ENCODE measurements at places on chromosomes 13 and 19.

DNA sequence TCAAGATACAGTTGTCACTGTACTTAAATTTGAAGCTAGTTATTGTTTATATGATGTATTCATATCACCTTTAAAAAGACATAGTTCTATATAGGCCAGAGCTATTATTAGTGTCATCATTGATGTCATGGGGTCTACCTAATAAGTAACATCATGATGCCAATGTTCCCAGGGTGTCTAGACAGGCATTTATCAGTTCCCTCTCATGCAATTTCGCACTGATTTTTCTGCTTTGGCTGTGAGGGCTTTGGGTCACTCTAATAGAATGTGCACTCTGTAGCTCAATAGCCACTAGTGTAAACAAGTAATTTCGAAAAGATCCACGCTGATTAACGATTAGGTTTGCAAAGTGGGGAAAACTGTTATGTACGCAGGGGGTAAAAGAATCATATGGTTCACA lies 1651.3 kb downstream of the SLITRK5 start:
- no peak for DNase-seq

DNA sequence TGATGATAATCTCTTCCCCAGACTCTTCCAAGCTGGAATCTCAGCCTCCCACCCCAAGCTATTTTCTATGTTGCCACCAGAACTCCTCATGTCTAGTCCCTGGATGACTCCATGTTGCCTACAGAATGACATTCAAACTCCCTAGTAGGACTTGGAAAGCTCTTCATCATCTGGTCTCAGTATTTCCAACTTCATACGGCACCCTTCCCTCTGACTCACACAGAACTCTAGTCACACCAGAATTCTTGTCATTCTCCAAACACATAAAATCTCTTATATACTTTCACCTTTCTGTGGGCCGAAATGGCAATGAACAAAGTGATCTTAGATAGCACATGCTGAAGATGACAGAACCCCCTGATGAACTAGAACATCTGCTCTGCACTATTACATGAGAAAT lies 86.2 kb downstream of the CAB39L start:
- DNase-seq: no peak

DNA sequence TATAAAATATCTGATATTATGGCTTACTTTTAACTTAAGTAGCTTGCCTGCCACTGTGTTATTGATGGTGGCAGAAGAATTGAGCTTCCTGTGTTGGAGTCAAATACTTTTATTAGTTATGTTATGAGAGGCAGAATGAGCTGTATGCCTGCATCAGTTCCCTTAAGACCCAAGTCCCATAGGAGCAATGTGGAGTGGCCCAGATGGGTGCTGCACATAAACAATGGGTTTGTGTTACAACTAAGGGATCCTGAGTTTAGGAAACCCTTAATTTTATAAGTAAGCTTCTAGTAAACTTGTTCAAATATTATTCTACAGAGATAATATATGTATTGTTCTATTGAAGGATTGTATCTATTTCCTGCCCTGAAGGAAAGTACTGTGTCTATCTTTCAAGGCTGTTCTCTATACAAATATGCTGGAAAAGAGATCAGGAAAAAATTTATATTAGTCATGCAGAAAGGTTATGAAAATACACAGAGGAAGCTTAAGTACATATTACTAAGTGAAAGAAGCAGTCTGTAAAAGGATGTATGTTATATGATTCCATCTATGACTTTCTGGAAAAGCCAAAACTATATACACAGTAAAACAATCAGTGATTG lies 2018.0 kb upstream of the PCDH20 start:
- DNase-seq: no peak

DNA sequence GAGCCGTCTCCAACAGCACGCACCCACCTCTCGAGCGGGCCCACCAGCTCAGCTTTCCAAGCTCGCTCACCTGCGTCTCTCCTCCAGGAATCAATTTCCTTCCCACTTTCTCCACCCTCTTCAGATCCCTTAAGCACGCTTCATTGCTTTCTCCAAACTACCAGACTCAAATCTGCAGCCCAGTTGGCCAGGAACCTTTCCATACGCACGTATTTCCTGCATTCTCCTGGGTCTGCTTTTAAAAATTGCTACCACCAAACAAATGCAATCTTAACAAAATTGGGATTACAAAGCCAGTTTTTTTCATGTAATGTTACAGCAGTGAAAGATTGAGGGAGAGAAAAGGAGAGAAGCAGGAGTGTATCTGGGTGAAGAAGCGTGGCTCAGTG lies 1.5 kb downstream of the ENOX1 start:
- DNase-seq: no peak

DNA sequence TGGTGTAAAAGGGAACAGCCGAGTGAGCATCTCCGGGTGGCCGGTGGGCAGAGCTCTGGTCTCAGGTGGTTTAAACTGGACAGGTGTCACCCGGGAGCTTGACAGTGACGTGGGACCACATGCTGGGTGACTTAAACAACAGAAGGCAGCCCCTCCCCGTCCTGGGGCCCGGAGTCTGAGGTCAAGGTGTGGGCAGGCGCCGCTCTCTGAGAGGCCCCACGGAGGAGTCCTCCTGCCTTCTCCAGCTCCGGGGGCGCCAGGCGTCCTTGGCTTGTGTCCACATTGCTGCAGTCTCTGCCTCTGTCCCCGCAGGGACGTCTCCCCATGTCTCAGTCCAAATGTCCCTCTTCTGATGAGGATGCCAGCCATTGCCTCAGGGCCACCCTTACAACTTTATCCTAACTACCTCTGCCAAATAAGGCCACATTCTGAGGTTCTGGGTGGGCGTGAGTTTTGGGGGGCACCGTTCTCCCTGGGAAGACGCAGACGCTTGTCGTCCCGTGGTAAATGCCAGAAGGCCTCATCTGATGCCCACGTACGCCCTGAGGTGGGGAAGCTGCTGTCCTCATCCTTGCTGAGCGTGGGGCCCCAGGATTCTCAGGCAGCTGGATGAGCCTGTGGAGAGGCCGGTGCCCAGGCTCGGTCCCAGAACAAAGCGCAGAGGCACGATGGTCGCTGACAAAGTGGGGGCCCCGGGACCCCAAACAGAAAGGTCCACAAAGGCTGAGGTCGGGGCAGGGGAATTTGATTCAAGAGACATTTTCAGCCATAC lies 12.9 kb downstream of the GZMM start:
- DNase-seq: no peak

DNA sequence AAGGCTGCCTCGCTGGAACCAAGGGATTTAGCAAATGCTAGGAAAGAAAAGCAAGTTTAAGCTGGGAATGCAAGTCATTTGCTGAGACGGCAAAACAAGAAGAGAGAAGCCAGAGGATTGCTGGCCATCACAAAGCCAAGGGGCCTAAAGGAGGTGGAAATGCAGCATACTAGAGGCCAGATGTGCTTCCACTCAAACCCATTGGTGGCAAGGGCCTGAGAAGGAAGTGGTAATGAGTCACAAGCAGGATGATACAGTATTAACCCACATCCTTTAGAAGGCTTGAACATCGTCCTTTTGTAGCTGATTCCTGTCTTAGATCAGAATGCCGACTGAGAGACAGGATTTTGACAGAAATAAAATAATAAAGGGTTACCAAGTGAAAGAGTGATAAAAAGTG lies 68.2 kb downstream of the ITGBL1 start:
- DNase-seq: no peak

DNA sequence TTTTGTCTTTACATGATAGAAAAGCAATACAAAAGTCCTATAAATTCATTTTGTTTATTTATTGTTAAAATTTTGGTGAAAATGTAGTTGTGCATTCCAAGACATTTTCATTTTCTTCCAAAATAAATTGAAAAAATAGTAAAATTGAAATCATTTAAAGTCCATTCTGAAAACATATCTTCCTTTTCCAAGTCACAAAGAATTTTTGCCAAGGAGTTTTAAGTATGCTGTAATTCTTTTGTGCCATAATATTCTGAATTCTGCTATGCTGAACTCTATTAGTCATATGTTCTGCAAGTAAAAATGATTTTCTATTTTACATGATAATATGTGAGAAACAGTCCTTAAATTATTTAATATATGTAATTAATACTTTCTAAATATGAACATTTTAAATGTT lies 879.6 kb upstream of the SLC10A2 start:
- no peak for DNase-seq

GRCh38 chr13:112838038-112838841 lies 130.8 kb upstream of the MCF2L start:
- no peak for DNase-seq

- no peak for DNase-seq
Observed at GRCh38 chr19:52492201-52492993, 35.1 kb upstream of the ZNF808 start.

DNA sequence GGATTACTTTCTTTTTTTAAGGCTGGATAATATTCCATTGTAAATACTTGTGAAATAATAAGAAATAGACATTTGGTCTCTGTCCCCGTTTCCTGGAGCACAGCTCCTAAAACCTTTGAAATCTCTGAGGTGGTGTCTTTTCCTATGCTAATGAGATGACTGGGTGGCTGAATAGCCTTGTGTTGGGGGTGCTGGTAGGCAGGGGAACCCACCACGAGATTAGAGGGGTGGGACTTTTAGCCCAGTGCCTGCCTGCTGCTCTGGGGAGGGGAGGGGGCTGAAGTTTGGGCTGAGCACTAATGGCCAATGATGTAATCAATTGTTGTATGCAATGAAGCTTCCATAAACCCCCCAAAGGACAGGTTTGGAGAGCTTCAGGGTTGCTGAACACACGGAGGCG lies 175.7 kb downstream of the FGF9 start:
- DNase-seq: no peak

DNA sequence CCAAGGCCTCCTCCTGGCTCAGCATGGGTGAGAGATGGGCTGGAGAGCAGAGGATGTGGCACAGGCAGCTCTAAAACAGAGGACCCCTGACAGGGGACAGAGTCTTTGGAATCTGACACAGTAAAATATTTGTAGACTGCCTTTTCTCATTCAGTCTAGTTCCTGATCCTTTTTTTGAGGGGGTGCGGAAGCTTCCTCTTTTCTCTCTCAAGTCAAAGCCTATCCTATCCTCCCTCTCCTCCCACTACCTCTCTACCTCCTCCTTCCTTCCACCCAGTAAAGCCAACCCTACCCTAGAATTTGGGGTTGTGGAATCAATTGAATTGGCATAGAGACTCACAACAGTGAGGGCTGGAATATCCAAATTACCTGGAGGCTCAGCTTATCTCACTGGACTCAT lies 82.0 kb downstream of the TEX26 start:
- no peak for DNase-seq

- DNase-seq: no peak
Observed at GRCh38 chr19:18145391-18145999, 7.5 kb upstream of the PIK3R2 start.

GRCh38 chr19:29538651-29539050 lies 12.9 kb downstream of the VSTM2B start:
- DNase-seq: no peak

- DNase-seq: peak; percentile 87
Observed at GRCh38 chr19:21396893-21397572, at the start of gene ZNF493. TSS of gene ZNF493 (plus strand) at chr19:21397133. CDS start at chr19:21397238, 105 bp downstream.

DNA sequence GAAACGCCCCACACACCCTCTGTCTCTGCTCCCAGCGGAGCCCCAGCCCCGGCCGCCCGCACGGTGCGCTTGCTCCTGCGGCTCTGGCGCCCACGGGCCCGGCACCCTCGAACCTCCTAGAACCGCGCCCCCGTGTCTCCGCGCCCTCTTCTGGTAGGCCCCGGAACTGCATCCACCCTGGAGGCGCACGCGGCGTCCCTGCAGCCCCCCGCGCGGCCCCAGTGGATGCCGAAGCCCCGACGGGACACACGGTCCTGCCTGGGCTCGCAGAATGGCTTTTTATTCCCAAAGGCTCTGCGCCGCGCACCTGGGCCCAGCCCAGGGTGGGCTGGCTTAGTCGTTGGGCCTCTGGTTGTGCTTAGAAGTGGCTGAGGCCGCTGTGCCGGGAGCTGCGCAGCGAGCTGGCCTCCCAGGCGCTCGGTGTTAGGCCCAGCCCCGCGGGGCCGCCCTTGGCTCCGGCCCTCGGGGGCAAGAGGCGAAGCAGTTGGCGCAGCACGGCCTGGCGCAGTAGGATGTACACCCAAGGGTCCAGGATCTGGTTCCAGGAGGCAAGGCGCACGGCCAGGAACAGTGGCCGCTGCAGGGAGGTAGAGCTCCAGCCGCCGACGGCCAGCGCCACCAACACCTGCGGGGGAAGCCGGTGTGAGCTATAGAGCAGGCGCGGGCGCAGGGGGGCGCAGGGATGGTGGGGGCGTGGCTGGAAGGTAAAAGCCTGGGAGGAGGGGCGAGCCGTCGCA lies 2.8 kb downstream of the PTGER1 start:
- DNase-seq: peak; percentile 79

DNA sequence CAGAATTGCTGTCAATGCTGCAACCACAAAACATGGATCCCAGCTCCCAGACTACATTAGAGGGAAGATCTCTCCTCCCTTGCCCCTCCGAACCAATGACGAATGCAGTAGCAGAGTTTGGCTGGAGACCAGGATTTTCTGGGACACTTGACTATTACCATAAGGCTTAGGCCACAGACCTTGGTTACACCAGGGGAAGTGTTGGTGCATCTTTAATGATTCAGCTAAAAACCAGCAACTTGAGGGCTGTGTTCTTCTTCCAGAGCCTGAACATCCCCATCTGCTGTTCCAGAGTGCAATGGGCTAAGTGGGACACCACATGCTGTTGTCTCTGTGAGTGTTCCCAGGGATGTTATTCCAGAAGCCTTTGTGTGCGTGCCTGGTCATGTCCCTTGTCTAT lies 528.2 kb downstream of the LMO7 start:
- DNase-seq: no peak

GRCh38 chr19:48739404-48740163 lies 826 bp downstream of the RASIP1 start:
- no peak for DNase-seq

GRCh38 chr19:12603714-12604113 lies 6.9 kb downstream of the ZNF490 start:
- DNase-seq: peak; percentile 52

GRCh38 chr13:81577601-81578195 lies 1236.8 kb upstream of the SPRY2 start:
- DNase-seq: no peak

DNA sequence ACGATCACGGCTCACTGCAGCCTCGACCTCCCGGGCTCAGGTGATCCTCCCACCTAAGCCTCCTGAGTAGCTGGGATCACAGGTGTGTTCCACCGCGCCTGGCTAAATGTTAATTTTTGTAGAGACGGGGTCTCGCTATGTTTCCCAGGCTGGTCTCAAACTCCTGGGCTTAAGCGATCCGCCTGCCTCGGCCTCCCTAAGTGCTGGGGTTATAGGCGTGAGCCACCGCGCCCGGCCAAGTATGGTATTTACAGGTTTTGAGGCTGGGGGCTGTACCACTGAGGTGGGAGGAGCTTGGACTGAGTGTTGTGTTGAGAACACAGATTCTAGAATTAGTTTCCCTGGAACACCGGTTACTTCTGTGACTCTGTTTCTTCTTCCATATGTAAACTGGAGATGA lies 452 bp upstream of the PPM1N start:
- DNase-seq: no peak

DNA sequence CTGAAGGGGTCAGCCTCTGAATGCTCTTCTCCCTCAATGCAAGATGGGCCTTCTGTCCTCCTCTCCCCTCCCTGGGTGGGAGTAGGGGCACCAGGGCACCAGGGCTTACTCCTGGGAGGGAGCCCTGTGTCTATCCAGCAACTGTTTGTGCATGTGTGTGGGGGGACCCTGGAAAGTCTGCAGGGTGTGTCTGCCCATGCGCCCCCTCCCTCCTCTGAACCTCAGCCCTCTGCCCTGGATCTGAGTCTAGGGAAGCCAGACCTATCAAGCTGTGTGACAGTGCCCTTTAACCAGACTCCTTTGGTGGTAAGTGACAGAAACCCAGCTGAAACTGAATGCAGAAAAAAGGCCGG lies 213.3 kb upstream of the ZNF536 start:
- no peak for DNase-seq

Data from stimulated activated CD4-positive, alpha-beta T cell treated with anti-CD3 and anti-CD28 coated beads, Interleukin-12 subunit alpha, Interleukin-12 subunit beta, amount 100 ng/mL, for 48 hours (primary cell).